ENCODE measurements at places on chromosomes 2 and 18.

DNA sequence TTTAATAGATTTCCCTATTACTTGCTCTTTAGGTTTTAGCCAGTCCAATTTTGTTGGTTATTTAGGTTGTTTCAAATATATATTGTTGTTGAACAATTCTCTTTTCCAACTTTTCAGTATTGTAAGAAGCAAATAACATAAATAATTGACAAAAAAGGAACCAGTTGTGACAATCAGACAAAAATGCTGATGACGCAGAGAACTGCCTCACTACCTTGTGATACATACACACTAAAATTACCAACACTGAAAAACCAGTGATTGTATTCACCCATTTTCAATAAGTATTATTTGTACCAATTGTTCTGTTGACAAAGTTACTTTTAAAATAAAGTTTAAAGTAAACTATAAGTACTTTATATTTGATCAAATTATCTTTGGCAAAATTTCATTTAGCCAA is 43.1 kb upstream of the NABP1 start:
- no peak for DNase-seq

GRCh38 chr2:181419129-181419855 is 37.9 kb upstream of the ITGA4 start:
- DNase-seq, result no peak

GRCh38 chr2:212484563-212485080 is 54.0 kb downstream of the ERBB4 start:
- peak; percentile 12 for DNase-seq

DNA sequence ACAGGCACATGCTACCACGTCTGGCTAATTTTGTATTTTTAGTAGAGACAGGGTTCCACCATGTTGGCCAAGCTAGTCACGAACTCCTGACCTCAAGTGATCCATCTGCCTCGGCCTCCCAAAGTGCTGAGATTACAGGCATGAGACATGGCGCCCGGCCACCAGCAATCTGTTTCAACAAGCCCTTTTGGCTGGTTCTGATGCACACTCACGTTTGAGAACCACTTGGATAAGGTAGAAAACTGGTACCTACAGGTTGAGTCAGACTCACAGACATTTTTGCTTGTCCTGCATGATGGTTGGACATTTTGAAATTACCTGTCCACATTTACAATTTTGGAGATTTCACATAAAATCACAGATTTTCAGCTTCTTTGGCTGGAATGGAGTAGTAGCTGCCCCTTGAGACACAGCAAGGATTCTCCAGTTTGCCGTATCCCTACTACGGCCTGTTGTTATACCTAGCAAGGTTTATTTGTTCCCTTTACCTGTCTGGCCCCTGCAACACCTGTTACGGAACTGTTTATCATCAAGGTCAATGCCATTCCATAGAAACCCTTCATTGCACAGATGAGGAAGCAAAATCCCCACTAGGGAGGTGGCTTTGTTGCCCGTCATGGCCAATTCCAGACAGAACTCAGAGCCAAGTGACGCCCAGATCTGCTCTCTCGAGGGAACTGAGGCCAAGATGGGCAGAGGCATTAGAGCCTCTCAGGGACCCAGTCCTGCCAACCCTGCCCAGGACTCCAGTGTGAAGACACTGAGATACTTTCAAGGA is 31.4 kb upstream of the IGFBP2 start:
- no peak for DNase-seq

GRCh38 chr2:11955884-11956291 is 209.5 kb downstream of the LPIN1 start:
- DNase-seq, result no peak

DNA sequence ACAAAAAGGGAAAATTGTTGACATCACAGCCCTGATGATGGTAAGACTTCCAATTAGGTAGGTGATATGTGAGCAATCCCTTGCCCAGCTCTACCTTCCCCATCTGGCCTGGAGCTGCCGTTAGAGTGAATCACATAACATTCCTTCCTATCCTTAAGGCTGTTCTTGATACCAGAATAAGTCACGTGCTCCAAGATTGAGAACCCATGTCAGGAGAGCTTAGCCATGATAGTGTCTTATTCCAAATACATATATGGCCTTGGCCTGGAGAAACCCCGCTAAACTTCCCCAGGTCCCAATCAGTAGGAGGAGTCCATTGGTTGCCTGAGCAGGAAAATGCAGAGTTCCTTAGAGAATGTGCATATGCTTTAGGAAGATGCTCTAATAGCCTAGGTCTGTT is 70.0 kb upstream of the ACVR2A start:
- DNase-seq, result no peak

GRCh38 chr2:9519250-9519649 is 36.4 kb downstream of the ADAM17 start:
- peak; percentile 56 for DNase-seq

DNA sequence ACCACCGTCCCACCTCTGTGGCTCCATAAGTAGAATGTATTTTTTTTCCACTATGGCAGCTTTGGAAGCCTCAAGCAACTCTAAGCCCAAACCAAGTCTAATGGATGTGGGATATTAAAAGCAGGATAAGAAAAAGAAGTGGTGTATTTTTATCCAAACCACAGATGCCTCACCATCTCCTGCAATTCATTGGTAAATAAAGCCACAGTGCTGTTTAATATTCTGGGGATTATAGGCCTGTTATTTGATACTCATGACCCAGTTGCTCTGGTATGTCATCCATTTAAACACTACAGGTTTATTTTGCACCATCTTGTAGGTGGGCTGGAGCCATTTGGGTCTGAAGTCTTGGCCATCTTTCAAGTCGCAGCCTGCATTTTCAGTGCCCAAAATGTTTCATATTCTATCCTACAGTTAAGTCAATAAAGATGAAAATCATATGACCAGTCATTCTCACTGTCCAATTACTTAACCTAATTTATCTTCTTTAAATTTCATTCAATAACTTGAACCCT is 279.5 kb upstream of the EPHA4 start:
- no peak for DNase-seq

GRCh38 chr18:13548966-13549879 is 177.1 kb downstream of the FAM210A start:
- no peak for DNase-seq
